HT-29 (cell line): ENCODE measurements at places on chromosomes 1 and 21. TPM values are rescaled to one million over a fixed set of nuclear protein-coding genes. Genes with fewer than 3 reads are reported as not detected.

DNA sequence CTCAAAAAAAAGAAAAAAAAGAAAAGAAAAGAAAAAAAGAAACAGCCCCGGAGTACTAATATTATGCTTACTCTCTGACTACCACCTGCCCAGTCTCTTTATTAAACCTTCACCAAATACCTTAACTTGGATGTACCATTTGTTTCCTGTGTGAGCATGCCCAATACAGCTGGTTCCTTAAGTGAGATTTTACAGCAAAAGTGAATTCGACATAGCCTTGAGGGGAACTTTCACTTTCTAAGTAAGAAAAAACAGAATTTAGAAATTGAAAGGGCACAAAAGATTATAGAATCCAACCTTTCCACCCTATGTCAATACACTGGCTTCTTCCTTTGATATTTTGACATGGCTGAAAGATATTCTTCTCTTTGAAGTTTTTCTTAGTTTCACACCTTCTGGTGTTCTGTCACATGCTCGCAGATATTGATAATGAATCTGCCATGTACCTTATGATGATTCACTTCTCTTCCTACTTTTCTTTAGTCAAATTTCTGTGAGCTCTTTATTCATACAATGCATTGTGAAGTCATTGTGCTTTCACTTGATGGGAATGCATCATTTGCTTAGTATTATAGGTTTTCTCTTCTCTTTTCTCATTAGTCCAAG, 5.2 kb upstream of the GIPC2 start:
- no peak for DNase-seq

DNA sequence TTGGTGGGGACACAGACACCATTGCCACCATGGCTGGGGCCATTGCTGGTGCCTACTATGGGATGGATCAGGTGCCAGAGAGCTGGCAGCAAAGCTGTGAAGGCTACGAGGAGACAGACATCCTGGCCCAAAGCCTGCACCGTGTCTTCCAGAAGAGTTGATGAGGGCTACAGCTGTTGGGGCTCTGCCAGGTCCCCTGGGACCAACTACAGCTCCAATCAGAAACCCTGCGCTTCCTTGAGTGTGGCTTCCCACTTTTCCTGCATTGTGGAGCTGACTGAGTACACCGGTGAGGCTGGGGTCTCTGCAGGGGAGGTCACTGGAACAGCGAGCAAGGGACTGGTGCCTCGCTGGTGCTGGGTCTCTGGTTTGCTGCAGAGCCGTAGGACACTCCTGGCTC, 4.5 kb downstream of the ADPRS start:
- no peak for DNase-seq

The LRRC3 gene
- 0.08 and 0.10 TPM in 2 replicates for total RNA-seq

The PRR9 gene
- total RNA-seq = not detected in 2 replicates

The KLF17 gene
- total RNA-seq = not detected in 2 replicates

DNA sequence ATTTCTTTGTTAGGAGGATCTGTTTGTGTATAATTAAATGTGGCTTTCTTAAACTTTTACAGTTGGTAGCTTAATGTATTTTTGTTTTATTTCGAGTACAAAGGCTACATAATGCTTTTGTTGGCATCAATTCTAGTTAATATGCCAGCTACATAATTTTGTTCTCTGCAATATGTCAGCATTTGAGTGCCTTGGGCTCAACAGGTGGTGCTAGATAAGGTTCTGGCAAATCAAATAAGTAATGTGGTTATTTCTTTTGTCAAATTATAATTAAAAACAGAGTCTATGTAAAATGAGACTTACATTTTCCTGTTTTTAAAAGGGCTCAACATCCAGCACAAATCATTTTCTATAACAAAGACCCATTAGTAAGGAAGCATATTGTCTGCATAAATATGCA, 410.6 kb upstream of the NR5A2 start:
- no peak for DNase-seq

The FAM78B gene
- not detected in 2 replicates for total RNA-seq

- no peak for DNase-seq
Measured at GRCh38 chr1:180643693-180644092, 11.9 kb downstream of the XPR1 start.

The NRDC gene
- total RNA-seq = 24.6 and 41.1 TPM in 2 replicates

GRCh38 chr1:183339556-183340167, 78.5 kb downstream of the NMNAT2 start:
- no peak for DNase-seq

GRCh38 chr1:241934201-241934848, 23.2 kb upstream of the BECN2 start:
- no peak for DNase-seq

The ABCD3 gene
- total RNA-seq = 25.0 and 27.5 TPM in 2 replicates

The RCAN3 gene
- total RNA-seq = 10.9 and 13.2 TPM in 2 replicates

The FAM72C gene
- total RNA-seq = not detected in 2 replicates

- DNase-seq = no peak
Measured at GRCh38 chr1:167679714-167680113, 42.1 kb upstream of the MPZL1 start.

DNA sequence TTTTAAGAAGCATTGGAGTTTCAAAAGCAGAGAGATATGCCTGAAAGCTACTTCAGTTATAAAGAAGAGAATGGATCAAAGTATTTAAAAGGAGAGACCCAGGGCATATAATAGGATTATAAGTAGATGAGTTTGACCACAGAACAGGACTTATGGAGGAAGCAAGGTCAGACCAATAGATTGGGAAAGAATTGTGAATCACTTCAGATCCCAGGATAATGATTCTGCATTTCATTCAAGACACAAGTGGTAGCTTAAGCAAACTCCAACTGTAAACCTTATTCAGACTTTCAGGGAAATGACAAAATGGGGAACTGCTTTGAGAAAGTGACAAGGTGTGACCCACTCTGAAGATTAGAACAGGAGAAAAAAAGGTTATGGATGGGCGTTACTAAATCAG, 18.9 kb upstream of the OR10J5 start:
- no peak for DNase-seq

- no peak for DNase-seq
Measured at GRCh38 chr1:29753244-29753643, 516.9 kb downstream of the PTPRU start.

- no peak for DNase-seq
Measured at GRCh38 chr1:223068900-223069665, 74.0 kb downstream of the TLR5 start.

DNA sequence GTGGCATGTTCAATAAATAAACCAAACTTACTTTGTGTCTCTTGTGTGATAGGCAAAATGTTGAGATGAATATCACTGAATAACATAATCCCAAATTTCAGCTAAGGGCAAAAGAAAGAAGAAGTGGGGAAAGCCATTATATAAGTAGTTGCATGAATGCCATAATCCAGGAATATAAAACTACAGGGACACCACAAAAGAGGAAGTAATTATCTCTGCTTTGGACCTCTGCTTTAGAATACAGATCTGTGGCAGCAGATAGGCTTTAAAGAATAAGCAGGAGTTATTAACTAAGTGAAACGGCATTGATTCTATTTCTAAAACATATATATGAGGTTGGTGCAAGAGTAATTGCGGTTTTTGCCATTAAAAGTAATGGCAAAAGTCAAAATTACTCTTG, 288.5 kb upstream of the SNX7 start:
- DNase-seq = no peak

The ARV1 gene
- 5.9 and 6.3 TPM in 2 replicates for total RNA-seq

DNA sequence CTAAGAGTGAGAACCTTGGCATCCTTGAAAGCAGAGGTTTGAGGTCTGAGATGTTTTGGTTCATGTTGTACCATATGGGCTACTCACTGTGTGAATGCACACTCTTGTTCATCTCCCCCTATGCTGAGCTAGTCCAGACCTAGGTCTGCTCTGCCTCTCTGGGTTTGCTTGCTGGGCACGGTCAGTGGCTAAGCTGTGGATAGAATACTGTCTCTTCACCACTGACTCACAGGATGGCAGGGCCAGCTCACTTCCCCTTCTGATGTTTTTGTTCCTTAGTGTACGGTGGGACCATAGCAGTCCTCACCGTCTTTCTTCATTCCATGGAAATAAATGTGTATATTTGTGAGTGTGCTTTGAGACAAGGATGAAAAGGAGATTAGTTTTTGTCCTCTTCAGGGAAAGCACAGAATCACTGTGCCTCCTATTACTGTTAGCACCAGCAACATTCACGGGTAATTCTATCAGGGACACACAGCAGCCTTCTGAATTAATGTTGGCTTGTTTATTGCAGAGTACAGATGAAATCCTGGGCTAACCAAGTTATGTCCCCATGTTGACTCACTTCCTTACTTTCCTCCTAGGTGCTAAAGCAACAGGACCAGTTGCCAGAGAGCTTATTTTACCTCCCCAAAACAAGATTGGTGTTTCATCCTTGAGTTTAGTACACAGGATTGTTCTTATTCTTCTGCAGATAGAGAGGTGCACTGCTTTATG, 56.9 kb upstream of the IVNS1ABP start:
- no peak for DNase-seq

DNA sequence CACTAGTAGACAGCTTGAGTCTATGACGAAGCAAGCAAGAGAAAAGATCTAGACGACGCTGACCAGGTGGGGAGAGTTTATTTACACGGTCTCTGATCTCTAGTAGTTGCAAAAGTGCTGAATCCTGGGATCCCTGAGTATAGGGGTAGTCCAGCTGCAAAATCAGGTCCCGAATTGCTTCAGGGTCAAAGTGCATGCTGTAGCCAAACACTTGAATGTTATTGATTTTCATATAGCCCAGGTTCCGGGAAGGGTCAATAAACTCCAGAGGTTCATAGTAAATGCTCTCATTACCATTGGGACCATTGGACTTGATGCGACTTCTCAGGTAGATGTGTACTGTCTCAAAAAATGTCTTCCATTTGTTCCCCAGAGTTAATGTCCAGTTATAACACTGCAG, 379.6 kb downstream of the BRINP3 start:
- no peak for DNase-seq

- DNase-seq = peak; percentile 22
Measured at GRCh38 chr1:45205011-45205909, 1.1 kb downstream of the ZSWIM5 start.

- DNase-seq = no peak
Measured at GRCh38 chr21:17848228-17848627, 29.1 kb upstream of the C21orf91 start.

The F3 gene
- 5.5 TPM in 2 replicates for total RNA-seq

The RHD gene
- 0.66 TPM in 1 of 2 replicates, not detected in the other for total RNA-seq

DNA sequence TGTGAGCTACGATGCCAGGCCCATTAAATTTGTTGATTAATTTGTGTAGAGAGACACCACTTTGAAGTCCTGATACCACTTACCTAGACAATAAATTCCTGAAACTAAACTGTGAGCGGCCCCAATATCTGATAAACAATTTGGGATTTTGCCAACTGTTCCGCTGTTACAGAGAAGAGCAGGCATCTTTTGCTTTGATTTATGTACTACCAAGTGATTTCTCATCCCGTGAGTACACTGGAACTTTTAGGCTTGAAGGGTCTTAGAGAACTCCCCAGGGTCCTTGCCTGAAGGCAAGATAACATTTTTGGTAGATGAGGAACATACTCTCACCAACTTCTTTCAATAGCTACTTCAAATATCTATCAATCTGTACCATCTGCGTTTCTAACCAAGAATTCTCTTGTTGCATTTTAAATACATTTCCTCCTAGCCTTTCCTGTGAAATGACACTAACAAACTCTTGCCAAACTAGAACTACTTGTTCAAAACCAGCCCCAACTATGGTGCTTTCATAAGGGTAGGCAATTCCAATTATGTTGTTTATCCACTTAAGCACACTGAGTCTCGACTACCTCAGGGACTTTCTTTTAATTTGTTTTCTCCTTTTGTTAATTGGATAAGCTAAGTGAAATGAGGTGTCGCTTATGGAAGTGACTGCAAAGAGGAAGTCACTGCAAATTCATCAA, 23.2 kb upstream of the SLC30A1 start:
- DNase-seq = peak; percentile 35

- no peak for DNase-seq
Measured at GRCh38 chr1:94866164-94866807, 46.1 kb downstream of the SLC44A3 start.

The HORMAD1 gene
- not detected in 2 replicates for total RNA-seq

The LMX1A gene
- not detected in 2 replicates for total RNA-seq

GRCh38 chr1:38834221-38834782, 25.3 kb downstream of the RRAGC start:
- no peak for DNase-seq

DNA sequence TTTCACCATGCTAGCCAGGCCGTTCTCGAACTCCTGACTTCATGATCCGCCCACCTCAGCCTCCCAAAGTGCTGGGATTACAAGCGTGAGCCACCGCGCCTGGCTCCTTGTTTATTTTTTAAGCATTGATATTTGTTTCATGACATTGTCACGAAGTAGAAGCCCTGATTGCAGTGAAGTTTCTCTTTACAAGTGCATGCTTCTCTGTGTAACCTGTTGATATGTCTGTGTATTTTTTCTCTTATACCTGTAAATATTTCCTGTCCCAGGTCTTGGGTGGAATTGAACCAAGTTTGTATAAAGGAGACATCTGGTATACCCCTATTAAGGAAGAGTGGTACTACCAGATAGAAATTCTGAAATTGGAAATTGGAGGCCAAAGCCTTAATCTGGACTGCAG, 73.5 kb upstream of the FAM3B start:
- no peak for DNase-seq

The ODR4 gene
- total RNA-seq = 9.6 and 12.3 TPM in 2 replicates

- no peak for DNase-seq
Measured at GRCh38 chr21:42781971-42782722, 97.2 kb downstream of the WDR4 start.

The SELE gene
- not detected in 2 replicates for total RNA-seq

DNA sequence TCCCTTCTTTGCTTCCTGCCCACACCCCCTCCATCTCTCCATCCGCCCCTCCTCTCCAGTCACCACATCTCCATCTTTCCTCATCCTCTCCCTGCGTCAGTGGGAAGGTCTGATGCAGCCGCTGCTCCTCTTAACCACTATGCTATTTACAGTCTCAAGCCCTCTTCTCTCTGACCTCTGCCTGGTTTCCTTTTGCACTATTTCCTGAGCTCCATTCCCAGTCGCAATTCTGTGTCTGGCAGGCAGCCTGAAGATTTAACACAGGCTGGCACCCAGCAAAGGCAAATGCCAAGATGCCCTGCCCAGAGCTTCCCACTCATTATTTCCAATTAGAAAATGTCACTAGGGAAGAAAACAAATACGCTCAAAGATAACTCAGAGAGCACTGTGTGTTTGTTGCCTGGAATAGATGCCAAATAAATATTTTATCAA, 89.6 kb upstream of the LPGAT1 start:
- peak; percentile 29 for DNase-seq

DNA sequence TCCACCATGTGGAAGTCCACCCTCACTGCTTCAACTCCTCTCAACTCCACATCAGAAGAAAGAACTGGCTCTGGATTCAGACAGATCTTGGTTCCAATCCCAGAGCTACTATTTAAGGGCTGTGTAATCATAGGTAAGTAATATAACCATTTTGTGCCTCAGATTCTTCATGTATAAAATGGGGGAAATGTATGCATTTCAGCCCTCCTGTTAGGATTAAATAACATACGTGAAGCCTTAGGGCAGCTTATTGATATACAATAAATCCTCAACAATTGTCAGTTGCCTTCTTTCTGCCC, 23.3 kb downstream of the OTUD7B start:
- no peak for DNase-seq

The COA6 gene
- total RNA-seq = 40.5 and 42.3 TPM in 2 replicates

DNA sequence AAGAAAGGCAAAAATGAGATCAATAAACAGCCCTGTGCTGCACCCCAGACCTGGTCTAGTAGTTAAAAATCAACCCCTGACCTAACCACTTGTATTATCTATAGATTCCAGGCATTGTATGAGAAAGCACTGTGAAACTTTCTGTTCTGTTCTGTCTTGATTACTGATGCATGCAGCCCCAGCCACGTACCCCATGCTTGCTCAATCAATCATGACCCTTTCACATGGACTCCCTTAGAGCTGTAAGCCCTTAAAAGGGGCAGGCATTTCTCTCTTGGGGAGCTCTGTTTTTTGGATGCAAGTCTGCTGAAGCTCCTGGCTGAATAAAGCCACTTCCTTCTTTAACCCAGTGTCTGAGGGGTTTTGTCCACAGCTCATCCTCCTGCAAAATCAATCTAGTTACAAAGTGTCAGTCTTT, 24.2 kb upstream of the CD34 start:
- DNase-seq = no peak
